ENCODE measurements at places on chromosomes 5 and 9.
A peak's percentile ranks its signal among the peaks of the same experiment; 100 is the strongest.

- peak; percentile 71 for DNase-seq
These were observed 18.1 kb downstream of the GSN start for GRCh38 chr9:121285835-121286687.

DNA sequence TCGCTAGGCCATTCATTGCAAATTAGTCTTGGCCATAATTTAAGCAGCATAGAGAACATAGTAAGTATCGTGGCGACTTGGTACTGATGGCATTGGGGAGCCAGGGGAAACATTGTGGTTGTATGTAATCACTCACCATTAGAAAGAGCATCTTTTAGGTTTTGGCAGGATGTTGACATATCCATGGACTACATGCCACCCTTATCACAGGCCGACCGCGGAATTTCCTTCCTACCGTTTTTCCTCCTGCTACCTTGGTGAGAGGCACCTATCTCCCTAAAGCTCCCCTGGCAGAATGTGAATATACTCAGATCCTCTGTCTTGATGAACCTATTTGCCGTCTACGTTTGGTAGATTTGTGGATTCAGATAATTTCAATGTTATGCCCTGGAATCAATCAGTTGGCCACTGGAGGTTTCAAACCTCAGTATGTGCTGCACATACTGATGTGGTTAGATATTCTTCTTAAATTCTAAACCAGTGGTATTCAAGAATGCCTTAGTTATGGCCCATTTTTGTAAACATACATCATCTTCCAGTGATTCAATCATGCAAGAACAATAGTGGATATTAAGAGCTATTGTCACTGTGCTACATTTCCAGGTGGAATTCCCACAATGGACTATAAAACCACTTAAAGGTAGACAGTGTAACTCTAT, 271.0 kb upstream of the HAPLN1 start:
- DNase-seq: peak; percentile 73

DNA sequence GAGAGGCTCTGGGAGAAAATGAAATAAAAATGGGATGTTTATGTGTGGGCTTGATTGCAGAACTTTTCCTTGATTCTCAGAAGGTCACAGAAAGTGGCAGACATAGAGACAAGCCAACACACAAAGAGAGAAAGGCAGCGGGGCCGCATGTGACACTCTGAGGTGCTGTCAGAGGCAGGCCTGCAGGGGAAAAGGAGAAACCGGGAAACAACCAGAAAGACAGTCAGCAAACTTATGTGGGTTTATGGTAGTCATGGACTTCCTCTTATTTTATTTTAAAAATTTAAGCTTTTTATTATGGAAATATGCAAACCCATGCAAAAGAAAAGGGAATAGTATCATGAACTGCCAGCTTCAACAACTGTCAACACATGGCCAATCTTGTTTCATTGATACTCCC, 16.3 kb upstream of the IGFBPL1 start:
- DNase-seq: no peak

- no peak for DNase-seq
These were observed 62.7 kb upstream of the GGTA1 start for GRCh38 chr9:121562301-121562700.

GRCh38 chr9:134722120-134722701, 80.6 kb downstream of the COL5A1 start:
- DNase-seq: no peak

DNA sequence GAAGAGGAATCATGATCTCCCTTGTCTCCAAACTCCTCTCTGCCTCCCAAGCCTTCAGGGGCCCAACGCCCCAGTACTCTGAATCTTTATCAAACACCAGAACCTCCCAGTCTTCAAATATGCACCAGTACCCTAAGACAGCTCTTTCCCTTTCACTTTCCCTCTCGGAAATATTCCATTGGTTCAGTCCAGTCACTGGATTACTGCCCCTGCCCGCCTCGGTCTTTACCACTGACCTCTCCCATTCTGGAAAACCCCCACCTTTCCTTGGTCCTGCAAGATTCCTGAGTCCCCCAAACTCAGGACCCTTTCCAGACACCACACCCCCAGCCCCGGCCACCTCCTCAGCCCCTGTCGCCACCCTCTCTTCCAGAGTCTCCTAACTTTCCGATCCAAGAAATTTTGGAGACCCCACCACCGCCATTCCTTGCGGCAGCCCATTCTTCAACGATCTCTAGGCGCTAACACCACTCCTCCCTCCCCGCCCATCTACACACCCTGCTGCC, 674 bp downstream of the C5orf15 start:
- peak; percentile 70 for DNase-seq

Measured in iris pigment epithelial cell (primary cell).